ENCODE measurements at places on chromosomes 7 and 10.

GRCh38 chr10:133324198-133324792 is 12.4 kb downstream of the CALY start:
- DNase-seq, result peak; percentile 46

DNA sequence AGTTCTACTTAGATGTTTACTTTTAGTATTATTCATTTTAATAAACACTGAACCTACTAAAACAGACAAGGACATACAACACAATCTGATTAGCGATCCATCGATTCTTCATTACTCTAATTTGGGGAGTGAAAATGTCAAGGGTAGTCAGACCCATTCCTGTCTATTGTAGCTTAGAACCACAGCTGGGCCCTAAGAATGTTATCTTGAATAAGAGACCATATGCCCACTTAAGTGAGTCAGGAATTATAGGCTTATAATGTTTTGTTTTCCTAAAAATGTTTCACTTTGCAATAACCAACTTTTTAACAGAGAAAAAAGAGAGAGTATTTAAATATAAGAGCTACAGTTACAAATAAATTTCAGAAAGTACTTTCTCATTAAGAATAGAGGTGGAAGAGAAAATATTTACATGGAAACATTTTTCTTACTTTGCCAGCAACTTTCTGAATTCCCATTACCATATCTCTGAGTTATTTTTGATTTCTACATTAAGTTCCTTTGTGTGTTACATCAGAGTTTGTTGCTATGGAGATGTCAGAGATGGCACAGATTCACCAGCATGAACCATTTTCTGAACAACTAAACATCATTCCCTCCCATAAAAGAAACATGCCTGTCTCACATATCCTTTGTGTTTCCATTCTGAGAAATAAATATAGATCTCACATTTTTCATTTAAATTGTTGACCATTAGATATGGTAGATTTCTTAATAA is 75.4 kb upstream of the SLC13A1 start:
- no peak for DNase-seq

- DNase-seq, result no peak
These were observed 21.7 kb downstream of the RAB18 start for GRCh38 chr10:27525819-27526218.

DNA sequence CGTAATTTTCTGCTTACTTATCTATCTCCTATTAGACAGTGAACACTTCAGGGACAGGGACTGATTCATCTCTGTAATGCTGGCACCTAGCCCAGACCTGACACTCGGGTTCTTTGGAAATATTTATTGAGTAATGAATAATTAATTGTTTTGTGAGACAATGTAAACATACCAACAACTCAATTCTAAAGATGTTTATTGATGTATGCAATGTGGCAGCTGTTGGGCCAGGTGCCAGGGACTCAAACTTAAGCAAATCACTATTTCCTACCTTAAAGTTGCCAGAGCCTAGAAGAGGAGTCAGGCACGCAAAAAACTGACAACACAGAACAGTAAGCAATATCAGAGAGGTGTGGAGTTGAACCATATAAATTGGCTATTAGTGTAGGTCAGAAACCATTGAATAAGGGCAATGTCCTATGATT is 63.6 kb upstream of the BMPER start:
- DNase-seq, result no peak

DNA sequence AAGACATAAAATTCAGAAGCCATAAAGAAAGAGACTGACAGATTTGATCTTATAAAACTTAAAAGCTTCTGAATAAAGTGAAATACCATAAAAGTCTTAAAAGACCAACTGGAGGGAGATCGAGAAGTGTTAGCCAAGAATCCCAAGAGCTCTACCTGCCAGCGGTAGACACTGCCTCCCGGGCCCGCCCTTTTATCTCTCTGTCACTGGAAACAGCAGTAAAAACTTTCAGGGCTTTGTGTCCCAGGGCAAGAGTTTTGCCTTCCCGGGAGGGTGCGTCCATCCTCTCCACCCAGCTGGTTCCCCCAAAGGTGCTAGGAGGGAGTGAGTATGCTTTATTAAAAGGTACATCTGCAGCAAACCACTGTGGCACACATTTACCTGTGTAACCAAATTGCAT is 5.8 kb downstream of the PLA2G12B start:
- no peak for DNase-seq

GRCh38 chr10:132292287-132293200 is 15.2 kb downstream of the STK32C start:
- DNase-seq, result no peak

DNA sequence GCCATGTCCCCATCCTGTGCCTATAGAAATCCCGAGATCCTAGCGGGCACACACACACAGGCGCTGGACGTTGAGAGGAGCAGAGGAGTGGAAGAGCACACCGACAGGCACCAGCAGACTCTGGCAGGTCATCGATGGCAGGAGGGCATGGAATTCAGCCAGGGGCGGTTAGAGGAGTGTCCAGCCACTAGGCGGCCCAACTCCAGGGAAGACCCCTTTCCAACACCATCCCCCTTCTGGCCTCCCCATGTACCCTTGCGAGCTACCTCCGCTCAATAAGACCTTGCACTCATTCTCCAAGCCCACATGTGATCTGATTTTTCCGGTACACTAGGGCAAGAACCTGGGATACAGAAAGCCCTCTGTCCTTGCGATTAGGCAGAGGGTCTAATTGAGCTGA is 356.0 kb upstream of the DPP6 start:
- no peak for DNase-seq

DNA sequence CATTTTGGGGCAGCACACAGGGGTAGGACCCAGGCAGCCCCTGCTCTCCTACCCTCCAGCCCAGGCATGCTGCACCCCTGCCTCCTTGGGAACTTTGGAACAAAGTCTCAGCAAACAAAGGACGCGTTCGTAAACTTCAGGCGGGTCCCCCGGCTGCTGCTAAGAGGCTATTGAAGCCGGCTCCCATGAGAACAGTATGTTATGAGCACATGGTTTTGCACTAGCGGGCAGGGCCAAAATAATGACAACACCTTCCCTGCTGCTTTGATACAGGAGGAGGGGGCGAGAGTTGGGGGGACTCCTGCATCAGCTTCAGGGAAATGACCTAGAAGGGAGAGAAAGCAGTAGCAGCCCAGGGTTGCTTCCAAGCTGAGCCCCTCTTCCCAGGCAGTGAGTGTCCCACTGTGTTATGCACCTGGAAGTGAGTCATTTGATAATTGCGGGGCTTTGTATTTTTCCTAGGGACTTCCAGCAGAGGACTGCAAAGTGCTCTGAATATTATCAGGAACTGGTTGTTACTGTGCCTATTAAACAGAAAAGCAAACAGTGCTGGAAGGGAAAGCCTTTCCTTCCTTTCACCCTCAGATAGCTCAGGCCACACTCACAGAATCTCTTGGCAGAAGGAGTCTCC is 6.9 kb downstream of the ITPRIP start:
- DNase-seq, result peak; percentile 58

DNA sequence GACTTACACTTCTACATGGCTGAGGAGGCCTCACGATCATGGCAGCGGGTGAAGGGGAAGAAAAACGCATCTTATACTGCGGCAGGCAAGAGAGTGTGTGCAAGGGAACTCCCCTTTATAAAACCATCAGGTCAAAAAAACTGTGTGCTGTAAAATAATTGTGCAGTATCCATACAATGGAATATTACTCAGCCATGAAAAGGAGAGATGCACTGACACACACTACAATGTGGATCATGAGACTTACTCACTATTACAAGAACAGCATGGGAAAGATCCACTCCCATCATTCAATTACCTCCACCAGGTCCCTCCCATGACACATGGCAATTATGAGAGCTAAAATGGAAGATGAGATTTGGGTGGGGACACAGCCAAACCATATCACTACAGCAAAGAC is 27.2 kb upstream of the CARD11 start:
- no peak for DNase-seq

GRCh38 chr10:98377001-98377400 is 38.0 kb downstream of the PYROXD2 start:
- no peak for DNase-seq

- no peak for DNase-seq
These were observed 162.9 kb downstream of the ZNF33B start for GRCh38 chr10:42475168-42476098.

DNA sequence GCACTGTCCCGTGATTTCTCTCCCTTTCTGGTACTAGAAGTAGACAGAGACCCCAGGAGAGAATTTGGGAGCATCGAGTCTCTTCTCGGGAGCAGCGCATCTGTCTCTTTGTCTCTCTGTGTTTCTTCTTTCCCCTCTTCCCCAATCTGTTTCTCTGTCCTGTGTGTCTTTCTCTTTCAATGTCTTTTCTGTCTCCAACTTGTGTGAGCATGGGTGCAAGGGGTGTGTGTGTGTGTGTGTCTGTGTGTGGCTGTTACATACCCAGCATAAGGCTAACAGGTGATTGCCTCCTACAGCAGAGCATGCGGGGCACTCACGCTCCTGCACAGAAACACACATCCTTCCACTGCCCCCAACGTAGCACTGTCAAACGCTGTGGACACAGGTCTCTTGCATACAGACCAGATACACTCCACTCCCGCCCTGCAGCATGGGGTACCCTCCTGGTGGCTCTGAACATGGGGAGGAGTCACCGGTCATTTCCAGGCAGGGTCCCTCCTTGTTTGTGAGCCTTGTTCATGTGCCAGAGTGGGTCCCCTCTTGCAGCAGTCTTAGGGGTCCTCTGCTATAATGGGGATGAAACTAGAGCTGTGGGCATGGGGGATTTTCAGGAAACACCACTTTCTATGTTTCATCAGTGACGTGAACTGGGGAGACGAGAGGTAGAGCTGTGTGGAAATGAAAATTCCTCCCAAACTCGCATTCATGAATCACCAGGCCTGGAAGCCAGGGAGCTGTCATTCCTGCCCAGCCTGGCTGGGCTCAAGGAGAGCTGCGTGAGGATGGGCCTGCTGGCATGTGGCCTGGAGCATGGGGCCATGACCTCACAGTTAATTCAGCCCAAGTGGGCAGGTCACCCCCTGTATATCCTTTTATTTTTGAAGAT is 980 bp downstream of the ADAMTS14 start:
- no peak for DNase-seq

GRCh38 chr7:50262916-50263690 is 41.4 kb upstream of the IKZF1 start:
- no peak for DNase-seq

- no peak for DNase-seq
These were observed 293.5 kb upstream of the AKR1E2 start for GRCh38 chr10:4532467-4532866.

- DNase-seq, result no peak
These were observed 5.7 kb downstream of the SLC29A3 start for GRCh38 chr10:71324743-71325142.

GRCh38 chr7:91050677-91051076 is 213.6 kb upstream of the FZD1 start:
- DNase-seq, result no peak

GRCh38 chr10:102422545-102423129 is 2.0 kb downstream of the FBXL15 start:
- DNase-seq, result peak; percentile 87

DNA sequence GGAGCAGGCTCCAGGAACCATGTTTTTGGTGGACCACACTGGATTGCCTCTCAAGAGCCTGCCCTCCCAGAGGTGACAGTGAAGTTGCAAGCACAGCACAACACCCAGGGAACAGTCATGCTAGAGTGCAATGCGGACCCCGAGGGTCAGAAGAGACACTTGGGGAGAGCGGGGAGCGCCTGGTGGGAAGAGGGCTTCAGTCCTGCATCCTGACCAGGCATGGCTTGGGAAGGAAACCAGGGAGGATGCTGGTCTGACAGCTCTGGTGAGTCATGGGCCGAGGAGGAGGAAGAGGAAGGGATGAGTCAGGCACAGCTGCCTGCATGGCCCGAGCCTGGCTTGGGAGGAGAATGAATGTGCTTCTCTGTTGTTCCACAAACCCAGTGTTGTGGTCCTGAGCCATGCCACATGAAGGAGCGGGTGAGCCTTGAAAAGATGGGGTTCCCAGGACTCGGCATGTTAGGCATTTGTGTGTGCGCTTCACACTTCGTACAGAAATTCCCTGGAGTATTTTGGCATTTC is 29.5 kb upstream of the ANKRD2 start:
- no peak for DNase-seq

DNA sequence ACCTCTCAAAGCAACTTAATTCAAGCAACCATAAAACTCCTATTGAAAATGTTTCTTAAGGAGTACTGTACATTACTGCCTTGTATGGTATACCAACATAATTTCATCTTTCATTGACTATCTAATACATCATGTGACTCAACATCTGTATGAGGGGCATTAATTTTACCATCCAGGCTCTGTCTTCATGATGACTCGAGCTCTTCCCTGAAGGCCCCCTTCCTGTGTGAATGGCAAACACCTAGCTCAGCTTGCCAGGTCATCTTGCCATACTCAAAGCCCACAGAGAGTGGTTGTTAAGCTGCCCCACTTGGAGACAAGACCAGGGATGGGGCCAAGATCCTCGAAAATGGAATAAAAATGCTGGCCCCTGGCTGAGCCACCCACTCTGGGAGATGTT is 82.4 kb downstream of the SGMS1 start:
- no peak for DNase-seq

DNA sequence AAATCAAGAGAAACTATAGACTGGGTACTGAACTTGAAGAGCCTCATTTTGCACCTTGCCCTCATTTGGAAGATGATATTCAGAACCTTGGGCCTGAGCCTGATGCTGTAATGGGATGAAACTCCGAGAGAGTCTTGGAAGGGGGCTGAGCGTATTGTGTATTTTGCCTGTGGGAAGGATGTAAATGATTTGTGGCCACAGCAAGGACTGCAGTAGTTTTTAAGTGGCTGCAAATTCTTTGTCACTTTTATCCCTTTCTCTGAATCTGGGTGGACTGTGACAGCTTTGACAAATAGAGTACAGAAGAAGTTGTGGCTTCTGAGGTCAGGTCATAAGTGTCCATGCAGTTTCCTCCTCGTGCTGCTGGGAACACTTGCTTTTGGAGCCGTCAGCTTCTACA is 221.2 kb downstream of the ADRA2A start:
- no peak for DNase-seq

DNA sequence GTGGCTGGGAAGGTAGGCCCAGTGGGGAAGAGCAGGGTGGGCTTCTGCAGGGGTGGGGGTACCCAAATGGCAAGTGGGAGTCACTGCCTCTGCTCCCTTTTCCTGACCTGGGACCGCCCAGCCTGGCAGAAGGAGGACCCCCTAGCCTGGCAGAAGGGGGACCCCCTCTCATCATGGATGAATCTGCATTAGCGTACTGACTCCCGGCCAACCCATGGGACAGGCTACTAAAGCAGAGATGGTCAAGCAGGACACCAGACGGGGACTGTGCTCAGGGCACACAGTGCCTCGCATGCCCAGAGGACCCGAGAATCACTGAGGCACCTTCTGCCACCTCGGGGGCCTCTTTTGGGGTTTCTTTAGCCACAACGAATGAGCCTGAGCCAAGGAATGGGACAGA is 577.5 kb downstream of the GLRX3 start:
- DNase-seq, result no peak

GRCh38 chr7:111384065-111384891 is 178.0 kb downstream of the IMMP2L start:
- DNase-seq, result no peak
